ENCODE measurements at places on chromosomes 2 and 18.

GRCh38 chr2:1652034-1652790 lies 92.1 kb downstream of the PXDN start:
- no peak for DNase-seq

DNA sequence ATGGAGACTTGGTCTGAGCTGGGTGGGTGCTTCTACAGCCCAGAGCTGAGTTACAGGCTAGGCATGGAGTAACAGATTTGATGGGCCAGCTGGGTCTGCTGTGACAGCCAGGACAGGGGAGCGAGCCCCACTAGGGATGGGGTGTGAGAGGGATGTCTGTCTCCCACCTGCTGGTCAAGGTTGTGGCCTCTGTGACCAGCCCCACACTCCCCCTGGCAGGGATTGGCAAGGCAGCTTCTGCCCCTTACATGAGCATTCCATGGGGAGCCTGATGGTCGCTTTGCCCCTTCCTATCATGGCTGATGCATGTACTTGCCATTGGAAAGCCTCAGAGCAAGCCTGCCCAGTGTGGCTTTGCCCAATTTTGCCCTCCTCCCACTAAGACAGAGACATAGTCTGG lies 162.0 kb upstream of the FIGN start:
- no peak for DNase-seq

GRCh38 chr2:98455494-98455976 lies 10.9 kb downstream of the INPP4A start:
- peak; percentile 32 for DNase-seq

- no peak for DNase-seq
These were observed 116.4 kb downstream of the LYPD6 start for GRCh38 chr2:149446748-149447147.

DNA sequence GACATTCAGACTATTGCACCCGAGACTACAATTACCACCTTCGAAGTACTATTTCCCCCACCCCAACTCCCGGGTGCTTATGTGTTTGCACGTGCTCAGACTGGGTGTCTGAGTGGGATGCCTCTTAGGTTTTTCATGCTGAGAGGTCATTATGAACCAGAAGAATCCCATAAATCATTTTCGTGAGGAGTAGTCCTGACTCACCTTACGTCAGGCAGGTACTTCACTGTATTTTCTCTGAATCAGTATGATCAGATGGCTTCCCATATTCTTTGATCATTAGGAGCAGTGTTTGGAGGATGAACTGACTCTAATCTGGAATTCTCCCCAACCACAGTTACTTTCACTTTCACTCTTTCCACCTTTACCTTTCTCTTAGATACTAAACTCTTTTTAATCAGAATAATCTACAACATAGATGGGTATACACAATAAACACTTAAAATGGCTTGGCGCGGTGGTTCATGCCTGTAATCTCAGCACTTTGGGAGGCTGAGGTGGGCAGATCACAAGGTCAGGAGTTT lies 38.4 kb upstream of the STAT4 start:
- DNase-seq = no peak

- DNase-seq = no peak
These were observed 2.1 kb downstream of the ZNF532 start for GRCh38 chr18:58866773-58867150.

DNA sequence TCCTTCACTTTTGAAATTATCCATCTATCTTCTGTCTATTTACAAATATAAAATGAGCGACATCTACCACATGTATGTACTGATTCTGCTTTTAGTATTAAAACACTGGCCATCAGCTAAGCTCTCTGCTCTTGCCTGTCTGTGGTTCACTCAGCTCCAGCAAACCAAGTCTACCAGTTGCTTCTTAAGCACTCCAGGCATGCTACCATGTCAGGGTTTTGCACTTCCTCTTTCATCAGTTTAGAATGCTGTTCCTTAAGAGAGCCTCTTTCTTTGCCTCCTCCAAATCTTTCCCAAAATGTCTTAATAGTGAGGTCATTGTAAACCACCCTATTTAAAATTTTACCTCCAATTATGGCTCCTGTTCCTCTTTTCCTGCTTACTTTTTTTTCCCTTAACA lies 59.5 kb downstream of the SCN3A start:
- DNase-seq = no peak

- no peak for DNase-seq
These were observed 61.3 kb upstream of the ITGA4 start for GRCh38 chr2:181395851-181396250.

All from stimulated activated naive CD8-positive, alpha-beta T cell treated with anti-CD3 and anti-CD28 coated beads, Interleukin-15, Interleukin-2, amounts not matched to agents 100 U/mL and 50 U/mL, for 24 hours (primary cell).